Osteoblast (primary cell): ENCODE measurements at places on chromosomes 7 and 10.
A peak's percentile ranks its signal among the peaks of the same experiment; 100 is the strongest.

- no peak for DNase-seq
Observed at GRCh38 chr10:75619635-75620034, 188.2 kb downstream of the LRMDA start.

DNA sequence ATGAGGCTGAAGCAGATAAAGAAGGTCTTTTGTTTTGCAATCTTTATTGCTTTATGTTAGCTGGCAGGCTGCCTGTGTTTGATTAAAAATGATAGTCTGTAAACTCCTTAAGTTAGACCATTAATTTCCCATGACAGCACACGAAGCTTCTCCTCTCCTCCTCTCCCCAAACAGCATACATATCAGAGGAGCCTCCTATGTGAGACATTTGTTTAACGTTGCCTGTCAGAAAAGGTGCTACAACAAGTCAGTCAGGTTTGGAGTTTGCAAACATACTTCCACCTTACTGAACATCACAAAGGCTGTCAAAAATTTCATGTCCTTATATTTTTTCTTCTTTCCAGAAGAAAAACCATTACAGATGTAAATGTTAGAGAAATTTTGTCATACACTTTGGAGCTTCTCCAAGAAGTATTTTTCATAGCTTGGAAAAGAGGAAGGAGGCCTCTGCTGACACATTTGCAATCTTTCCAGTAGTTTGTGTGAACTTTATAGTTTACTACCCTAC is 393.1 kb downstream of the EXOC4 start:
- DNase-seq, result no peak

- peak; percentile 48 for DNase-seq
Observed at GRCh38 chr7:73909051-73909941, 48.3 kb downstream of the TMEM270 start.

DNA sequence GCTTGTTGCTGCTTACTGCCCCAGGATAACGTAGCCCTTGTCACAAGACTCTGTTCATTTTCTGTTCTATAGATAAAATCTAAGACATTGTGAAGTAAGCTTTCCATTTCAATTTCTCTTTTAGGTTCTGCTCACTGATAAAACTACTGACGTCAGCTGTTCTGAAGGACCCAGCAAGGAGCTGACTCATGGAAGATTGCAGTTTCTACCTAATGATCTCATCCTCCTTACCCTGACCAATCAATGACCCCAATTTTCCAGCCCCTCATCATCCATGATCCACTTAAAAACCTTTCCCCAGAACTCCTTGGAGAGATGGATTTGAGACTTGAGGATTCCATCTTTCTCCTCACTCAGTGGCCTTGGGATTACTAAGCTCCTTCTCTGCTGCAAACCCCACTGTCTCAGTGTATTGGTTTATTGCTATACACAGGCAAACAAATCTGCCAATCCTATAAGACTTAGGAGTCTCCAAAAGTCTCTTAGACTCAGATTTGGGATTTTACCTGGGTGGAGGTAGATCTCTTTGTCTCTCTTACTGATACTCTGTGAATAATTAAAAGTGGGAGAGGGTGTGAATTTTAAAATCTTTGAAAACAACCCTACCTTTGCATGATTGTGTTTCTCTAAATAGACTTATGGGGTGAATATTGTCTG is 109.2 kb upstream of the TRIM24 start:
- DNase-seq, result peak; percentile 17

DNA sequence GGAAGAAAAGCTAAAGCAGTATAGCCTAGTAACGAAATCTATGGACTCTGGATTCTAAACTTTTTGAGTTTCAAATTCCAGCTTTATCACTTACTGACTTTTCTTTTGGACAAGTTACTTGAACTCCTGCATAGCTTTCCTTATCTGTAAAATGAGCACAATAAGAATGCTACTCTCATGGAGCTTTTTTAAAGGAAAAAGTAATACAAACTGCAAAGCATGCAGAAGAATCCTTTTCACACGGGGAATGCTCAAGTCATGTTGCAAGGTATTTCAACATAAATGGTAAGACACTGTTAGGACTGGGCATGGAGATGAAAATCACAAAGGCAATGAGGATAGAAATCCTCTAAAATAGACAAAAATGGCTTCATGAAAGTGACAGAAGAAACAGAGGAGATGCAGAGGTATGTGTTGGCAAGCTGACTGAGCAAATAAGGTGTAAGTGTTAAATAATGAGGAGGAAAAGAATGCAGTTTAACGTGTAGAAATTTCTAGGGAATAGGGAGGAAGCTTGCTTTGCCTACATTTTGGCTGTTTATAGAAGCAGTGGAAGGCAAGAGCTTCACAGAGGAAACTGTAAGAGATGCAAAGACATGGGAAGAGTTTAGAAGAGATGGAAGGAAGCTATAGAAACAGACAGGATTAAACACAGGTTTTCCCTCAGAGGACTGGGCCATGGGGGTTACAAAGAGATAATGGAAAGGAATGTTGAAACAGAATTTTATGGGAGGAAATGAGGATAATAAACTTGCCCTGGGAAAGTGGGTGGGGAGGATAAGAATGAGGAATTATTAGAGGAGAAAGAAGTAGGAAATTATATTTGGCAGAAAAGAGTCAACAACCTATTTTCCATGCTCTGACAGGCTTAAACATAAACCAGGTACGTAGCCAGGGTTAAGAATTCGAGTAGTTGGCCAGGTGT is 28.8 kb upstream of the SNX13 start:
- DNase-seq, result no peak

DNA sequence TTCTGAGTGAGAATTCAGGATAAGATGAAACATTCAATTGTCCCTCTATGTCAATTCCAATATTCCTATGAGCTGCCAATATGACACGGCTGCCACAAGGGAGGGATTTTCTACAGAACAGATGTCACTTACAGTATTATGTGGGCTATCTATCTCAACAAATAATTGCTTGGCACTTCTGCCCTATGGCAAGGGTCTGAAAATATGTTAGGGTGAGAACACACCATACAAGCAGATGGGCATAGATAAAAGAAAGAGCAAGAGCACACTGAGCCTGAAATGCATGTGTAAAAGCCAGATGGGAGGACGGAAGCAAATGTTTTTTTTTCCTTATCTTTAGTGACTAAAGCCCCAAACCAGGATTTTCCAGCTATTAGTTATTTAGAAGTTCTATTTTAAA is 70.1 kb upstream of the TFEC start:
- DNase-seq, result no peak

GRCh38 chr10:73920089-73920488 is 9.2 kb downstream of the PLAU start:
- no peak for DNase-seq

GRCh38 chr7:90961037-90961725 is 303.1 kb upstream of the FZD1 start:
- no peak for DNase-seq

DNA sequence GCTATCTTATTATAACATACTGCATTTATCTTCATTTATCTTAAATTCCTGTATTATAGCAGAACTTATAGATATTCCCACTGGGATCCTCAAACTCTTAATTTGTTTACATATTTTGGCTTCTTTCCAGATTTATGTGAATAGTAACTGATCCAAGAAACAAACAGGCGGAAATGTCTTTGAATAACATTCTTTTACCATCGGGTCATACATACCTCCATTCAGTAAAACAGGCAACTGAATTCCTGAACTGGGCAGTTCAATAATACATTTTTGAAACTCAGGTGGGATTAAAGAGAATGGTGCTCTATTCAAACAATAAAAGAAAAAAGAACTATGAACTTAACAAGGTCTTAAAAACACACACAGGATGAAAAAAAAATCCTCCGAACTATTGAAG is 337.4 kb downstream of the CRPPA start:
- no peak for DNase-seq

DNA sequence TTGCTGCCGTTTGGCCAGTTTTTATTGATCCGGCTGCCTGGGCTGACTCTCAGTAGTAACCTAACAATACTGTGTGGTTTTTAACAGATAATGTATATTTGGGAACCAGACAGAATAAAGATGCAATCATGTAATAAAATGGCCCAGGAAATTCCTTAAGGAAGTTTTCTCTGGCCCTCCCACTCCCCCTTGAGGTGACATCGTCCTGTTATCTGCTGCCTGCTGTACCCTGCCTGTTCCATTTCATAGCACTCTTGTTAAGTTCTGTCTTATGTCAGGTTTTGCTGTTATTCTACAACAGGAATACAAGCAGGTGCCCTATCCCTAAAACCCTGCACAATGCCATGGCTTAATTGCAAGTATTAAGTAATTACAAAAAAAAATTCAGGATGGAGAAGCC is 12.5 kb downstream of the ITGB8 start:
- DNase-seq, result no peak

DNA sequence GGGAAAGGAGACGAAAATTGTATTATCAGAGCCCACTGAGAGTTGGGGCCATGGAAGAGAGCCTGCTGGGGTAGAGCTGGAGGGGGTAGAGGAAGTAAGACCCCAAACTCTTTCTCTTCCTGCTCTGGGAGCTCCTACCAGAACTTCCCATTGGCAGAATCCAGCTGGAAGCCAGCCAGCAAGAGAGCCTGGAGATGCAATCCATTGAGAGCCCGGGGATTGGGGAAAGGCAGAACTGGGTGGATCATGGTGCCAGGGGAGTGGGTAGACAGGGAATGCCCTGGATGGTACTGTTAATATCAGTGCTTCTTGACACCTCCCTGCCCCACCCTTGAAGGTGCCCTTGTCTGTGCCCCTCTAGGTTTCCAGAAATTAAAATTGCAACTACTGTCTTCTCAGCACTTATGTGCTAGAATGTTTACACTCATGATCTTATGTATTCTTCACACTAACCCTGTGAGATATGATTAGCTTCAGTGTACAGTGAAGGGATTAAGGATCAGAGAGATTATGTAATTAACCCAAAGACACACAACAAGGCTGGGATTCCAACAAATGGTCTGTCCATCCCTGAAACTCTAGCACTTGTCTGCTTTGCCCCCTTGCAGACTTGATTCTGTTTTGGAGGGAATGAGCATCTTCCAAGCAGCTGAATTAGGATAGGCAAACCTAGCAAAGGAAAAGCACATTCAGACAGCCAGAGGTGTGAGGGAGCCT is 154.1 kb downstream of the C10orf105 start:
- DNase-seq, result no peak

- no peak for DNase-seq
Observed at GRCh38 chr7:23713285-23714149, 3.5 kb downstream of the STK31 start.

GRCh38 chr7:90320801-90321494 is at the start of gene FAM237B:
Gene FAM237B, minus strand, starts transcription at chr7:90321304. Its CDS starts 1,556 bp downstream, at chr7:90319748.
- peak; percentile 86 for DNase-seq

- peak; percentile 81 for DNase-seq
Observed at GRCh38 chr7:100166970-100167911, 1.2 kb downstream of the GAL3ST4 start.

DNA sequence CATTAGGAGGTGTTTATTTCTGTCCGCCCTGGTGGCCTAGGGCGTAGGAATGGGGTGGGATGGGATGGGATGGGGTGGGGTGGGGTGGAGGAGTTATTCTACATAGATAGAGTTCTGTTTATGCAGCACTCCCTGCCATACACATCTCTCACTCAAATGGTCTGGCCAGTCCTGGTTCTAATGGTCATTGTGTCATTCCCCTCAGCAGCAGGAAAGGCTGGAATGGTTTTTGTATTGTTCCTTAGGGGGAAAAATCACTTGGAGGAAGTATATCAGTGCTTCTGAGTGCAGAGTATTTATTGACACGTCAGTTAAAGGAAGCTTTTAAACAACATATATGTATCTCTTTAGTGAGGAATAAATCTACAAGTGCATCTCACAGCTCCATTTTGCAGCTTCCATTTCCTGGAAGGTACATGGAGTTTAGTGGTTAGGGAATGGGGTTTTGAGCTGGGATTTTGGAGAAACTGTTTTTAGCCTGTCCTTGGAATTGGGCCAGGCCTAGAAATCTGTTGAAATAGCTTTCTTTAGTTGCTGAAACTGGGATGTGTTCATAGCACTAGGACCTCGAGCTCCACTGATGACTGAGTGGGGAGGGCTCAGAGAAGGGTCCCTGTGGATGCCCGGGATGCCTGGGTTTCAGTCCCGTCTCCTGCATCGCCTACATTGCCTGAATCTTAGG is 8.3 kb downstream of the TSPAN14 start:
- peak; percentile 68 for DNase-seq

GRCh38 chr7:130733931-130734814 is at the start of gene KLF14:
Gene KLF14, minus strand, starts transcription at chr7:130734207. Its CDS starts 174 bp downstream, at chr7:130734033.
- DNase-seq, result peak; percentile 94

DNA sequence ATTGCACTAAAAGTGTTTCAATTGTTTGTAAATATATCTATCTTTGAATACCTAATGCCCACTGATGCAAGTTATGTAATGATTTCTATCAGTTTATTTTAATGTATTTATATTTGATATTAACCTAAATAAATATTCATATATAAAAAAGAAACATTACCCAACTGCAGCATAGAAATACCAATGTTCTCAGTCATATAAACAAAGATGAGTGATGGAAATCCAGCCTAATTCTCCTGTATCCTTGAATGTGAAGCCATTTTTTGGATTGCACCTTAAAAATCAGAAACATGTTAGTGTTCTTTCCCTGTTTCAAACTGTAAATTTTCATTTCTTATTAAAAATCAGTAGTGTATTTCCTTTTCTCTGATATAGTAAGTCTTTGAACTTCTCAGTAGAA is 305.8 kb upstream of the GNAI1 start:
- no peak for DNase-seq

GRCh38 chr10:100148353-100149211 is 37.2 kb downstream of the ERLIN1 start:
- no peak for DNase-seq

DNA sequence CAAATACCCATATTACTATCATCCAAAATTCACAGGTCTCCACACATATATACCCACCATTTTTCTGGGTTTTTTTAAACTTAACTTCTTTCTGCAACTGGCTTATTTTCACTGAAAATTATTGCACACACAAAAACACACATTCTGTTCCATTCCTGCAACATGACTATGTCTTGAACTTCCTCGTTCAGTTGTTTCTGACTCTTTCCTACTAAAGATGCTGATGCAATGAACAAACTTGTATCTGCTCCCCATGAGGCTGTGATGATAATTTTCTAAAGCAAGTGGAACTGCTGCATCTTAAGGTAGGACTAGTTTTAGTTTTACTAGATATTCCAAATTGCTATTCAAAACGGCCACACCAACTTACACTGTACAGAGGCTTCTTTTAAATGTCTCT is 77.7 kb downstream of the OSBPL3 start:
- no peak for DNase-seq

DNA sequence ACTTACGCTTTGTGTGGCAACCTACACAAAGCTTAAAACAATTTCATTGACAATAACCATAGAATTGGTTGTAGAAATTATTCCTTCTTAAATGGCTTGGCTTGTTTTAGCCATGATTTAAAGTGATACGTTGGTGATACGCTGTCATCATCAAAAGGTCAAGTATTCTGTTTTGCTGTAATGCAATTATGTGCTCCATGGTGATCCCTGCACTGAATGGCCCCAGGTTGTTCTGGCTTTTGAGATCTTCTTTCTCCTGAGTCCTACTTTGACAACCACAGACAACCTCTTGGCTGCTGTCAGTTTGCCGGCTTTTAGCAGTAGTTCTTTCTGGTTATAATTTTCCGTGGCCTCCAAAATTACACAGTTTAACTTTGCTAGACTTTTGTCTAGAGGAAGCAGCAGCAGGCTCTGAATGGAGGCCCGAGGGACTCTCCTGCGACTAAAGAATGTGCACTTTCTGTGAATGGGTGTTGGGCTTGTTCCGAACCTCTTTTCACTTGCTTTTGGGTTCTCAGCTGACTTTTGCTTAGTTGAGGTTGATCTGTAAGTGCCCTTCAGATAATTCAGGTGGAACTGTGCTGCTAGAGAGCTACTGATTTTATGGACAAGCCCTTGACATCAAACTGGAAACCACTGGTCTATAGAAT is 104.7 kb downstream of the TMEM178B start:
- no peak for DNase-seq
